ENCODE measurements at places on chromosomes 3 and 15.

- DNase-seq: no peak
These were observed 251.6 kb downstream of the RPLP1 start for GRCh38 chr15:69704229-69704628.

DNA sequence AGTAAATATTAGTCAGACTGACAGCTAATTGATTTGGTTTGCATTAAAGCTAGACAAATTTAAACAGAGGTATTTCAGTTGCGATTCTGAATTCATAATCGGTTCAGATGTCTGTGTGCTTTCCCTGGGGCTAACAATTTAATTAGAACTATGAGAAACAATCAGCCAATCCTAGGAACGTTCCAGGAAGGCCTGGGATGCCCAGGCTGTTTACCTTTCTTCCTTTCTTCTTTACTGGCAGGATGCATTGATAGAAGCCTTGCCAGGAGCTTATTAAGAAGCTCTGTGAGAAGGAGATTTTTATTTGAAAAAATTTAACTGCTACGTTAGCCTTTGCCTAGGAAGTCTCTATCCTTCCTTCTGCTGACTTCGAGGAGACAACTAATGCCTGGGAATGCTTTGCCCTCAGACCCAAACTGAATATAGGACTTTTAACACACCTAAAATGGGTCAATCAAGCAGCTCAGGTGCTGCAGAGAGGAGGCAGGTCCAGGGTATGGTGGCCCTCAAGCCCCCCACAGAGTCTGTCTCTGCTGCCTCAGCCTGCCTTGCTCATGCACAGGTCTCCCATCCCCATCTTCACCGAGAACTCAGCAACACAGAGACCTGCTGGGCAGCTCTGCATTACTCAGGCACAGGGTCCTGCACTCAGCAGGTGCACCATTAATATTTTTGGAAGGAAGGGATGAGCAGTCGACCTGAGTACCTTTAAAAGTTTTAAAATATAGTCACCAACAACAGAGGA is 48.5 kb downstream of the PCSK6 start:
- no peak for DNase-seq

DNA sequence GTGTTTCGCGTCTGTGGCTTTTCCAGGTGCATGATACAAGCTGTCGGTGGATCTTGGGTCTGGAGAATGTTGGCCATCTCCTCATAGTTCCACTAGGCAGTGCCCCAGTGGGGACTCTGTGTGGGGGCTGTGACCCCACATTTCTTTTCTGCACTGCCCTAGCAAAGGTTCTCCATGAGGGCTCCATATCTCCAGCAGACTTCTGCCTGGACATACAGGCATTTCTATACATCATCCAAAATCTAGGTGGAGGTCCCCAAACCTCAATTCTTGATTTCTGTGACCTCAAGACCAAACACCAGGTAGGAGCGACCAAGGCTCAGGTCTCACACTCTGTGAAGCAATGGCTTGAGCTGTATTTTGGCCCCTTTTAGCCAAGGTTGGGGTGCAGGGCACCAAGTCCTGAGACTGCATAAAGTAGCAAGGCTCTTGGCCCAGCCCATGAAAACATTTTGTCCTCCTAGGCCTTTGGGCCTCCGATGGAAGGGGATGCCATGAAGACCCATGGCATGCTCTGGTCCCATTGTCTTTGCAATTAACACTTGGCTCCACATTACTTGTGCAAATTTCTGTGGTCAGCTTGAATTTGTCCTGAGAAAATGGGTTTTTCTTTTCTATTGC is 615.3 kb downstream of the ZBBX start:
- no peak for DNase-seq

GRCh38 chr15:80502782-80503181 is 98.6 kb downstream of the ARNT2 start:
- no peak for DNase-seq

DNA sequence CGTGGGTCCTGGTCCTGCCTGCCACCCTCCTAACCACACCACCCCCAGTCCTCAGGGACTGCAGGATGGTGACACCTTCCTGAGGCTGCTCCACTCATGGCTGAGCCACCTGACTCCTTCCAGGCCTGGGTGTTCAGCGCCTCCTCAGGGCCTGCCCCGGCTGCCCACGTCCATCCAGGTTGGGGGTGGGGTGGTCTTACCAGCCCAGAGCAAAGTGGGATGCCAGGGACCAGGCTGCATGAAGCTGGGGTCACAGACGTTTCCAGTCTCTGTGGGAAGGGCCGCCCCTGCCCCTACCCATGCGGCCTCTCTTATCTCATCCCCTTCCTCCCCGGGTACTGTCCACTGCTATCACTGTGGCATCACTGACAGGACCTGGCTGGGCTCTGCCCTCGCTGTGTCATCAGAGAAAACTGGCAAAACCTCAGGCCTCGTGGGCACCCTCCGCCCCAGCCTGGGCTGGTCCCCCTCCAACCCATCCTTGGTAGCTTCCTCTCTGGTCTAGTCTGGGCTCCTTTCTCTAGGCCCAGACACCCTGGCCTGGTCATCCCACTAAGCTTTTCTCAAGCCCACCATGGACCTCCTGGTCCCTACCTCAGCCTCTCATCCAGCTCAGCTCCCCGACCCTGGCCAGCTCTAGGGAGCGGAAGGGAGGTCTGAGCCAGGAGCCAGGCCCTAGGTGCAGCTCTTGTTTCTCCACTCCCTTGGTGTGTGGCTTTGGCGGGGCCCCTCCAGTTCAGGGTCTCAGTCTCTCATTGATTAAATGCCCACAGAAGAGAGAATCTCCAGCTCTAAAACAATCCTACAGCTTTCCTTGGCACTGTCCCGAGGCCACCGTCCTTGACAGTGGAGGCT is 32.9 kb downstream of the WNT7A start:
- DNase-seq: no peak

DNA sequence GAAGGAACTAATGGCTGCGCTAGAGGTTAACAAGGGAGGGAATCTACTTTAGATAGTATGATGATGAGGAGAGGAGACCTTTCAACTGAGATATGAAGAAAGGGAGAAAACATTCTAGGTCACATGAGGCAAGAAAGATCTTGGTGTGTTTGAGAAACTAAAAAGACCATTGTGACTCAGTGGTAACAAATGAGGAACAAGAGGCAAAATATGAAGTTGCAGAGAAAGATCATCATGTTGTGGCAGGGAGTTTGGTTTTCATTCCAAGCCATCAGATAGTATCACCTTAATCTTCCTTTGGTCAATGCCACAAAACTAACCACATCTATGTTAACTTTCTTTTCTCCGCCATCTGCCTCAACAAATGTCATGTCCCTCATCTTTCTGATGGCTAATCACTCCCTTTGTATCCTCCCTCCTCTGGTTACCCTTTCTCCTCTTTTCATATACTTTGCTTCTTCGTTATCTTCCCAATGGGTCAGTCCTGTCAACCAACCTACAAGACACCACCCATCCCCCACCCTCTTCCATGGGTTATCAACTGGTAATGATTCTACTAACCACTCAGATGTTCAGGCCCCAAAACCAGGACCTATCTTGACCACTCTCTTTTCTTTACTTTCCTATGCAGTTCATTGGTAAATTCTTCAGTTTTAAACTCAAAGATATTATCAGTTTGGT is 2.4 kb upstream of the PDCD6IP start:
- DNase-seq: no peak

DNA sequence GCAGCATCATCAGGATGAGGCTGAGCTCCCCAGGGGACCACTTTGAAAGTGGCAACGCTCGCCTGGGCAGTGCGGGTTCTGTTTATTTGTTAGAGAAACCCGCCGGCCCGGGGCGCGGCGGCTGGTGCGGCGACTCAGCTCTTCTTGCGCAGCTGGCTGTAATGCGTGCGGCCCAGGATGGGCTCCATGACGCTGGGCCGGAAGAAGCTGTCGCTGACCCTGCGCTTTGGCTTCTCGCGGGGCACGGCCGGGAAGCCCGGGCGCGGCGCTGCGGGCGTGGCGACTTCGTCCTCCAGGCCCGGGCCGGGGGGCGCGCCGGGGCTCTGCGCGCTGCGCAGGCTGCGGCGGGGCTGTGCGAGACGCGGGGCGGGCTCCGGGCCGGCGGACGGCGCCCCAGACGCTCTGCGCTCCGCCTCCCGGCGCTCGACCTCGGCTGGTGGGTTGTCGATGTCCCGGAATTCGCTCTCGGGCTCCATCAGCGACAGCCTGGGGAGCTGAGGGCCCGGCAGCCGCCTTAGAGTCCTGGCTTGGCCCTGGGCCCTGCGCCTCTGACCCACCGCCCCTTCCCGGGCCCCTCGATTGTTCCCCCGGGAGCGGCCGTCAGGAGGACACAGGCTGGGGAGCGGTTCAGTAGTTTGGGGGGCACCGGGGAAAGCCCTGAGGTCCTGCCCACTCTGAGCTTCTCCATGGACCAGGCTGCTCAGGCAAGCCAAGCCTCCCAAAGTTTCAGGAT is 10.3 kb upstream of the KIF7 start:
- peak; percentile 18 for DNase-seq

GRCh38 chr3:83523470-83524073 is 1435.2 kb upstream of the CADM2 start:
- DNase-seq: no peak

DNA sequence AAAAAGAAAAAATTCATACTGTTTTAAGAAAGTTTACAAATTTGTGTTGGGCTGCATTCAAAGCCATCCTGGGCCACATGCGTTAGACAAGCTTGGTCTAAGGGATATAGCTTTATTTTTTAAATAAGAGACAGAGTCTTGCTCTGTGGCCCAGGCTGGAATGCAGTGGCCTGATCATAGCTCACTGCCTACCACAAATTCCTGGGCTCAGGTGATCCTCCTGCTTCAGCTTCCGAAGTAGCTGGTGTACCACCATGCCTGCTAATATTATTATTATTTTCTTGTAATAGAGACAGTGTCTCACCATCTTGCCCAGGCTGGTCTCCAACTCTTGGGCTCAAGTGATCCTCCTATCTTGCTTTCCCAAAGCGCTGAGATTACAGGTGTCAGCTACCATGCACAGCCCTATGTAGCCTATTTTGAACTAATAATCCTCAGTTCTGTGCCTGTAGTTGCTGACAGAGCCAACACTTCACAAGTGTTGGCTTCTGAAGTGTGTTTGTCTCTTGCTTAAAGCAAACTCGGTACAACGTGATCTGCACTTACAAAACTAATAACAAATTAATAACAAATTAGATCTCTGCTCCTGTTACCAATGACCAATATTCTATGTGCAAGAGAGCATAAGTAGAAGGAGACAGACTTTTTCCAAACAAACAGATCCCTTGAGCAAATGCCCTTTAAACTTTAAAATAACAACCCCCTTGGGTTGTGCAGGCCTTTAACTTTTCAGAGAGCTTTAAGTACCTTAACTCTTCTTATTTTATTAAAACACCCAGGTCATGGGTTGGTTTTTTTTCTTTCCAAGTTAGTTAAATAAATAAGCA is 135.2 kb downstream of the VGLL4 start:
- DNase-seq: no peak

GRCh38 chr15:101521069-101521468 is 31.6 kb upstream of the PCSK6 start:
- no peak for DNase-seq

DNA sequence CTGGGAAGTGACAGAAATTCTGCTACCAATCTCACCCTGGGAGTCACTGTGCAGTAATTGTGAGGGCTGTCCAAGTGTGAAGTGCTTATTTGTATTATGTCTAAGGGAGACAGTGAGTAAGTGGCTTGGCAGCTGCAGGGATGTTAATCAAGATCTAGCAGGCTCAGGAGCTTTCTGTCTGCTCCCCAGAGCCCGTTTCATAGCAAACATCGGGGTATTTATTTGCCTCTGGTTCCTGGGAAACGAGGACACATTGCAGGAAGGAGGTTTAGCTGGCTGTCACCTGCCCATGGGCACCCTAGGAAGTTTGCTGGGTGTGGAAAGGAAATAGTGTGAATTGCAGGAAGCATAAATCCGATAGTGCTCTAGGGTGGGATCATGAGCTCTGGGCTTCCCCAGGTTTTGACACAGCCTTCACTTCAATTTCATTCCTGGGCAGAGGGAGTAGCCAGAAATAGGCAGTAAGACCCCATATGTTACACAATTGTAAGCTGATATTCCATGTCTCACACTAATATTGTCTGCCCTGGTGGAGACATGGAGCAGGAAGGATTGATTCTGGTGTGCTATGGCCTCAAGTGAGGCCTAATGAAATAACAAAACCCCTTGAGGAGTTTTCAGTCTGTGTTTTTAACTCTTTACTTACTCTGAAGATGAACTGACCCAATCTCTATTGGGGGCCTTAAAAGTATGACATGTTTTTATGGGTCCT is 74.1 kb upstream of the MITF start:
- no peak for DNase-seq

GRCh38 chr3:39068556-39068955 is 16.7 kb downstream of the WDR48 start:
- no peak for DNase-seq

GRCh38 chr3:145952536-145952935 is 208.4 kb downstream of the PLOD2 start:
- DNase-seq: peak; percentile 86

DNA sequence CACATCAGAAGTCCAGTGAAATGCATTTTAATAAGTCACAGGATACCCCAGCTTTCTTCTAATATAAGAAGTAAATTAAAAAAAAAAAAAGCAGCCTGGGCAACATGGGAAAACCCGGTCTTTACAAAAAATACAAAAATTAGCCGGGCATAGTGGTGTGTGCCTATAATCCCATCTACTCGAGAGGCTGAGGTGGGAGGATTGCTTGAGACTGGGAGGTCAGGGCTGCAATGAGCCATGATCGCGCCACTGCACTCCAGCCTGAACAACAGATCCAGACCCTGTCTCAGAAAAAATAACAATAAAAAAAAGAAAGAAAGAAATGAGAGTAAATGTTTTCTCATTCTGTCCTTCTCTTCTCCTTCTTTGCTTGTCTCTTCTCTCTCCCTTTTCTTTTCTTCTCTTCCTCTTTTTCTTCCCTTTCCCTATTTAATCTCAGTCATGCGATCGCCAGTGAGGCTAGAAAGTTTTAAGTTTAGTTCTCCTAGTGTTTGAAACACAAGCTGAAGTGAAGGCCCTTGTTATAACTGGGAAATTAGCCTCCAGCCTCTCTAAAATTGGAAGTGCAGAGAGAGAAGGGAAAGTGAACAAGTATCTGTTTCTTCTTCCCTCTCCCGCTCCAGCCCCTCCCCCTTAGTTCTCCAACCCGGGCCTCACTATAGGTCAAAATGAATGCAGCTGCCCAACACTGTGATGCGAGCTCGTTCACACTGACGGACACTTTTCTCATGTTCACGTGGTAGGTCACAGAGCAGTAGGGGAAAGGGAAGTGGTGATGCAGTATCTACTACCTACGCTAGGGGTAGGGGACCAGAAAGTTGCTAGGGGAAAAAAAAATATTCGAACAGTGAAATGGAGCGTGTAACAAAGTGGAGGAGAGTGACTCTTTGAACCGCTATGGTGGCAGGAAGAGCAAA is 23.5 kb upstream of the TSC22D2 start:
- no peak for DNase-seq

DNA sequence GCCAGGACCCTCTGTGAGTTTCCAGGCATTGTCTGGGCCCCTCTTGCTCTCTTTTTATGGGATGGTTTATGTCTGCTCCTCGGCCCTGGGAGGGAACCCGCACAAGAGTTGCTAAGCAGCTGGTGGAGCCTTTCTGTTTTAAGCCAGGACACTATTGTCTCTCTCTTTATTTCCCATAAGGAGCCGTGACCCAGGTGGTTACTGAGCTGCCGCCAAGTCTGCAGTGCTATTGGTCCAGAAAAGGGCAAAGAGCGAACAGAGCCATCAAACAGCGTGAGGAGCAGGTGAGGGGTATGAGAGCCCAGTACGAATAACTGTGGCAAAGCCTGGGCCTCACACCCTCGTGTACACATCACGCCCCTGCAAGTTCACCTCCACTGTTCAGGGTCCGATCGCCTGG is 280.2 kb downstream of the SHQ1 start:
- DNase-seq: no peak

Measured in HFFc6 (cell line).